Stimulated activated CD8-positive, alpha-beta memory T cell treated with anti-CD3 and anti-CD28 coated beads, Interleukin-15, amount 100 ng/mL, for 1 hour (primary cell): ENCODE measurements at places on chromosomes 6 and 20.

DNA sequence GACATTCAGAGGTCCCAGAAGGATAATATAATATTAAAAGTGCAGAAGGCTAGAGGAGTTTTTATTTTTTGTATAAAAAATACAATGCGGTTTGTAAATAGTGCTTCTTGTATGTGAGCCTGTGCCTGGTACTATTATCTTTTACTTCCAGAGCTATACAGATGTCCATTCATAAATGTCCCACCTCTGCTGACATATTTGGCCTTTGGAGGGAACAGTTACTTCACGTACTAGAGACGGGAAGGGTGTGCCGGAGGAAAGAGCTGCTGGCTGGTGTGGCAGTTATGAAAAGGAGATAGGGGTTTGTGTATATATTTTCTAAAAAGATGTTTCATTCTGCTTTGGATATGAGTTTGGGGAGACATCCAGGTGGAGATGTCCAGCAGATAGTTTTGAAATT lies 8.8 kb downstream of the CD109 start:
- no peak for DNase-seq

DNA sequence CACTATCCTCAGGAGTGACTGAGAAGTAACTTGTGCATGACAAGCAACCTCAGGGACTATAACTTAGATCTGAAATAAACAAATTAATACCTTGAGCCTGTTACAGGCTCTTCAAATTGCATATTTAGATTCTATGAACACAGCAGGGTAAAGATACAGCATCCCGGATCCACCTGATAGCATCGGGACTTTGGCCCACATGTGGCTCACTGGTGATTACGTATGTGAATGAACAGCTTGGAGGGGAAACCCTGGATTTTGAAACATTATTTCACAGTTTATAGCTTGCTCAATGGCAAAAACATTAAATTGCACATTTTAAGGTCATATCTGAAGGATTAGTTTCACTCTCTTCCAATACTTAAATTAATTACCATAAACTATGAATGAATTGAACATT lies 133.2 kb downstream of the KHDRBS2 start:
- no peak for DNase-seq

DNA sequence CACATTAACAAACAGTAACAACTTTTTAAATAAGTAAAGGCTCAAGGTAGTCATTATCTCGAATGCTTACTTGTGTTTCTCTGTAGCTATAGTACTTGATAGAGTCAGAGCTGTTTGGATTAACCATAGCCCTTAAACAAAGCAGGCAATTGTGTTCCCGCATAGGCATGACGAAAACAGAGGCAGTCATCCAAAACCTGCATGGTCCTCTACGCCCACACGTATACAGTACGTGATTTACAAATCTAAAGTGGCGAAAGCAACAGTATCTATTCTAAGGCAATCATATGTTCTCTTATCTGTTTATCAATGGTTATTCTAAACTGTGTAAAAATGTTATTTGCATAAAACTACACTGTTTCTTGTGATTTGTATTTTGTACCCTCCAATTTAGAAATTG lies 31.8 kb downstream of the HFE start:
- DNase-seq: no peak

DNA sequence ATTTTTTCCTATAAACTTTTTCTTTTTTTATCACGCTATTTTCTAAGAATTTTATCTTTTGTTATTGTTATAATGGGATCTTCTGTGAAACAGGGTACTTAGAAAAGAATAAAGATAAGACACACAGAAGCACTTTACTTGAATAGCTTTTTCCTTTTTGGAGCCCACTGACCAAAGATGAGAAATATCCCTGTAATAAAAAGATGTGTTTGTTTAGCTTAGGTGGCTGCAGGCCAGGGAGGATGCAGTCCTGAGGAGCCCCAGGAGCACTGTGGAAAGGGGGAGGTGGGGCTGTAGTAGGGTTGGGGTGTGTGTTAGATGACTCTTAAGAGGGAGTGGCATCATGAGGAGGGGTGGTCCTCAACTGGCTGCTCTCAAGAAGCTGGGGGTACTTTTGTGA lies 128.6 kb downstream of the ARID1B start:
- DNase-seq: no peak

DNA sequence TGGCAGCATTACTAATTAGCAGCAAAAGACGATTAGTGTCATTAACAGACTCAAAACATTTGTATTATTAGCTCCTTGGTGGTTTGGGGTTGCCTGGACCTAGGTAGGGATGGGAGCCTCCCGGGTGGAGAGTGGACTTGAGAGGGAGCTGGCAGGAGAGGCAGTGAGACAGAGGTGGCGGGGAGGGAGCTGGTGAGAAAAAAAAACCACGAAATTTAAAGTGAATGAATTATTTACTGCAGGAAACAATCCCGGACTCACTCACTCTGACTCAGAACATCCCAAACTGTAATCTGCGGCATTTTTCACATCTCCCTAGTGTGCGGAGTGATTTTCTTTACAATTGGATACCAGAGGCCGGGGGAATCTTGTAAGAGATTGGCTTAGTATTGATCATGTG lies 14.3 kb upstream of the CDH22 start:
- DNase-seq: no peak

DNA sequence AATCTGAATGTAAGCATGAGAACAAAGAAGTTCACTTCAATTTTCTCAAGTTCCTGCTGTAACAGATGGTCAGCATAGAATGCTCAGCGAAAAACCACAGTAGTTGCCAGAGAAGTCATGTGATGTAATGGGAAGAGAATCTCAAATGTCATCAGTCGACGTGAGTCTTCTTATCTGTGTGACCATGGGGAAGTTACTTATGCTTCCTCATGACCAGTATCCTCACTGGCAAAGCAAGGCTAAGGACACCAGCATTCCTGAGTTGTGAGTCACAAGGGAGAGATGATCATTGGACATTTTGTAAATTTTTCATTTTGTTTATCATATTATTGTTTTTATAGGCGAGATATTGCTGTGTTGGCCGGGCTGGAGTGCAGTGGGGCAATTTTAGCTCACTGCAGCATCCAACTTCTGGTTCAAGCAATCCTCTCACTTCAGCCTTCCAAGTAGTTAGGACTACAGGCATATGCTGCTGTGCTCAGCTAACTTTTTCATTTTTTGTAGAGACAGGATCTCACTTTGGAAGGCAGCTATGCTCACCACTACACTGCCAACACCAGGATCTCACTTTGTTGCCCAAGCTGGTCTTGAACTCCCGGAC lies 21.9 kb downstream of the SGK1 start:
- DNase-seq: no peak

DNA sequence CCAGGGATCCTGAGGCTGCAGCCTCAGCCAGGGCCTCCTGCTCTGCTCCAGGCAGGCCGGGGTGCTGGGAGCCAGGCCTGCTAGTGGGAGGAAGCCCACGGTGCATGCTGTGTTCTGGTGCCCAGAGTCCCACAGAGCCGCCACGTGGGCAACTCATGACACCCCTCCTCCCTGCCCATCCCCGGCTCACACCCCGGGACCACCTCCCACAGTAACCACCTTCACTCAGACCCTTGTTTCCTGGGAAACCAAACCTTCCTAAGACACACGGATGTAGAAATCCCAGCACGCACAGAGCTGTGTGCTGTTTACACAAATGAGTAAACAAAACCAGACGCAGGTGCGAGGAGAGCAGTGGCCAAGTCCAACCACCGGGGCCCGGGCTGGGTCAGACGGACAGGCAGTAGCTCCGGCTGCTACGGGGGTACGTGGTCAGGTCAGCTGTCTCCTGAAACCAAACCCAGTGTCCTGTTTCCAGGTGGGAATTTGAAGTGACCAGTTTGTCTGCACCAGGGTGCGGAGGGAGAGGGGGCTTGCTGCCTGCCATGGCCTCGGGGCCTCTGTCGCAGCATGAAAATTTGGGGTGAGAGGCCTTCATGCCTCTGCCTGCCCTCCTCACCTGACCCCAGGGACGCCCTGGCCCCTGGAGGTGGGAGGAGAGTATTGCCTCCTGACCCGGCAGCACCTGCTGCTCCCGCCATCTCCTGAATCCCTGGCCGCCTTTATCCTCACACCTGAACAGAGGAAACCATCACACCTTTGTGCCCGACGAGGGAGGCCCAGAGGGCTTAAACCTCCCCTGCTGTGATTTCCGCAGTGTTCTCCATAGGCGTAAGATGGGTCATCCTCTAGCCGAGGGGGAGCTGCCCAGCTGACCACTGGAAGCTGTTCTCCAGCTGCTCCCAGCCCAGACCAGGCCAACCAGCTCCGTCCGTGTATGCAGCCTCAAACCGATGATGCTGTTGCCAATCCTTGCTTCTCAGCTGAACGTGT lies 52.0 kb upstream of the SMOC2 start:
- DNase-seq: no peak

DNA sequence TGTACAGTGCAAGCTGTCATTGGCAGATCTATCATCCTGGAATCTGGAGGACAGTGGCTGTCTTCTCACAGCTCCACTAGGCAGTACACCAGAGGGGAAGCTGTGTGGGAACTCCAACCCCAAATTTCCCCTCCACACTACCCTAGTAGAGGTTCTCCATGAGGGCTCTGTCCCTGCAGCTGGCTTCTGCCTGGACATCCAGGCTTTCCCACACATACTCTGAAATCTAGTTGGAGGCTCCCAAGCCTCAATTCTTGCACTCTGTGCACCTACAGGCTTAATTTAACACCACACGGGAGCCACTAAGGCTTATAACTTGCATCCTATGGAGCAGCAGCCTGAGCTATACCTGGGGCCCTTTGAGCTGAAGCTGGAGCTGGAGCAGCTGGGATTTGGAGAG lies 43.0 kb upstream of the TRIM39 start:
- no peak for DNase-seq

DNA sequence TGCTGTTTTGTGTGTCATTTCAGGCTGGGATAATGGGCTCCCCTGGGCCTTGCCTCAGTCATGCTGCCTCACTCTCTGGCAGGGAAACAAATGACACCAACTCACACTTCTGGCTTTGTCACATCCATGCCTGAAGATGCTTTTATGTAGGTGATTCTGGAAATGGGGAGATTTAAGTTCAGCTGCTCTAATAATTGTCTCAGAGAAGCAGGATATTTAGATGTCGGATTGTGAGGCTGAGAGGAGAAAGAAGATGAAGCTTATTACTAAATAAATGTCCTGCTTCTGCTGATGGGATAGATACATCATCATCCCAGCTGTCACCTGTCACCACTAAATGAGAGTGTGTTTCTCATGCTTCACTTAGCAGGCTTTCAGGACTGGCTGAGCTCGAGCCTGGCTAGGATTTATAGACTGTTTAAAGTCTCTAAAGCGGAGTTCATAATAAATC lies 480.2 kb upstream of the SPTLC3 start:
- DNase-seq: no peak

DNA sequence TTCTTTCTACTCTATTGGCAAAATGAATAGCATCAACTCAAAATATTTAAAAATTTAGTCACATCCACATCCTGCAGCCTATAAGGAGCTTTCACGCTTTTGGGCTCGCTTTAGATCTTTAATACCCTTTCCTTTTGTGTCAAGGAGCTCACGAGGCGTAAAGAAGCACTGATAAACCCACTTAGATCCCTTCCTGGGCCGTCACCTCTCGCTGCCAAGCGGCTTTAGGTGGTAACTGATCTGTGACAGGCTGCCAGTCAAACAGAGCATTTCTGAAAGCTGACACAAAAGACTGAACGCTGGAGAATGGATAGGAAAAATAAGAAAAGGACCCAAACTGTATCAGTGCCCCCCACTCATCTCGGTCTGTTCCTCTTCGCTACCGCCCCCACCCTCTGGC lies 385.7 kb upstream of the MMS22L start:
- DNase-seq: no peak

GRCh38 chr6:109496036-109496772 lies 13.2 kb upstream of the ZBTB24 start:
- DNase-seq: no peak

DNA sequence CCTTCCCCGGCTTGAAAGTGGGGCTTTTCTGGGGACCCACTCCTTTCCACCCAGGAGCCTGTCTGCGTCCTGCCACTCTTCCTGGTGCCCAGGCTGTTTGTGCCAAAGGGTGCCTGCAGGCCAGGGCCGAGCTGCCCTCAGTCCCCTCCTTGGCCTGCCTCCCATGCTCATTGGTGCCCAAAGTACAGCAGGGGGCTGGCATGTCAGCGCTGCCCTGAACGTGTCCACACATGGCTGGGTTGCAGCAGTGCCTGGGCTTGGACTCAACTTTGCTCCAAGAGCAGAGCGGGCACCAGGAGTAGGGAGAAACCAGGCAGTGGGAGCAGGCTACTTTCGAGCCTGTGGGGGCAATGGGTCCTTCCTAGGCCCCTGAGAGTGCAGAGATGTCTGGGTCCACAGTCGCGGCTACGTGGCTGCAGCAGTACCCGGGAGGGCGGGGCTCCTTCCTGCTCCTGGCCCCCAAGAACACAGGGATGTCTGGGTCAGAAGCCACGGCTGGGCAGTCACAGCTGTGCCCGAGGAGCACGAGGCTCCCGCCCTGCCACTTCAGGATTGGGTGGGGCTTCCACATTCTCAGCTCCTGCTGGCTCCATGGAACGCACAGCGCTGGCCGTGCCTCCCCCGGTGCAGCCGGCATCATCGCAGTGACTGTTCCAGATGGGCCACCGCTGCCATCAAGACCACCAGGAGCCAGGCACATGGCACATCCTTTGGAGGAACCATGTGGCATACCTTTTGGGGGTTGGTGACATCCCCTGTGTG lies 50.0 kb upstream of the CLDN20 start:
- no peak for DNase-seq

GRCh38 chr6:118865100-118865391 lies 28.9 kb upstream of the ASF1A start:
- DNase-seq: no peak

GRCh38 chr6:139187489-139187888 lies 52.6 kb downstream of the HECA start:
- DNase-seq: no peak
